ENCODE measurements at places on chromosomes 13 and 19.

DNA sequence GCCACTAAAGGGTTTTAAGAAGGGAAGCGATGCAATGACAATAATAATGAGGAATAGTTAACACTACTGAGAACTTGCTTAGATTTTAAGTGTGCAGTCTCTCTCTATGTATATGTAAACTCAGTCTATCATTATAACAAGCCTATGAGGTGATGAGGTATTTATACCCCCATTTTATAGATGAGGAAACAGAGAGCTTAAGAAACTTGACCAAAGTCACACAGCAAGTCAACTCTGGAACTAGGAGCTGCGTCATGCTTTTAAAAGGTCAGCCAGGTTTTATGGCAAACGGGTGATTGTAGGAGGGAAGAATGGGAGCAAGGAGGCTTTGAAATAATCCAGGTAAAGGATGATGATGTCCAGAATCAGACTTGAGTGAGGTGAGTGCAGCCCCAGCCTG, 103.4 kb downstream of the TM9SF2 start:
- no peak for DNase-seq

GRCh38 chr19:35549879-35550523, 4.6 kb downstream of the TMEM147 start:
- no peak for DNase-seq

DNA sequence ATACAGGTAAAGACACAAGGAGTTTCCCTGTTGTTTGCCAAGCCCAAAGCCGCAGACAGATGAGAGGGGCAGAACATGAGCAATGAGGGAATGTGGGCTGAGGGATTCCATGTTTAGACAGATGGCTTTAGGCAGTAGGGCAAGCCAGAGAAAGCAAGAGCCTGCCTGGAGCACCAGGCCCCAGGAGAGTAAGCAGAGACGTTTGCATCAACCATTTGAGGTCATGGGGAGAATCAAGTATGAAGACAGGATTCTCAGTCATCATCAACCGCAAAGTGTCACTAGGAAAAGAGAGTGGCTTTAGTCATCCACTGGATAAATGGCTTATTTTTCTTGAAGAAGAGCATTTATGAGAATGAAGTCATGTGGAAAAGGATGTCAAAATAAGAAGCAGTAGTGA, 184.7 kb downstream of the COG6 start:
- DNase-seq: no peak

DNA sequence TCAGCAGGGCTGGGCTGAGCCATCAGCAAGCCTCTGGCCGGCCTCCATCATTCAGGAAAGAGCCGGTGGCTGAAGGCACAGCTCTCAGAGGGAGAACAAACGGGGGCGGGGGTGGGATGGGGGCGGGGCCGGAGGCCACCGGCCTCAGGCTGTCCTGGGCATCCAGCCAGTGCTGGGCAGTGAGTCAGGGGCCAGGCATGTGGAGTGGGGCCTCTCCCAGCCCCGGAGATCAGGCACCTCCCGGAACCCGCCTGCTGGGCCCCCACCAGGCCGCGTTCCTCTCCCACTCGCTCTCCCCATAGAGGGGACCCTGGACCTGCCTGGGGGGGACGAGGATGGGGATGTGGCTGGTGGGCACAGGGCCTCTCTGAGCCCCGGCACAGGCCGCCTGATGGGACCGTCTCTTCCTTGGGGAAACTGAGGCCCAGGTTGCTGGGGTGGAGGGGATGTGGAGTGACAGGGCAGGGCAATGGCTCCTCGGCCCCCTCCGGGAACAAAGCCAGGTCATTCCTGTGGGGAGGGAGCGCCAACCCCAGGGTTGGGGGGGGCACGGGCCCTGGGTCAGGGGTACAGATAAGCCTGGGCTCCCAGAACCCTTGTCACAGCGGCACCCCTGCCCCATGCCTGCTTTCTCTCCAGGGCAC, 12.9 kb downstream of the SPC24 start:
- DNase-seq: no peak

- no peak for DNase-seq
These were observed 84.8 kb downstream of the SLC25A15 start for GRCh38 chr13:40874138-40874779.

- no peak for DNase-seq
These were observed 32.7 kb downstream of the KDM4B start for GRCh38 chr19:5001615-5002014.

GRCh38 chr13:51682686-51683085, 98.4 kb downstream of the WDFY2 start:
- no peak for DNase-seq

GRCh38 chr19:19452243-19453124, 47.0 kb downstream of the GATAD2A start:
- DNase-seq: no peak

- no peak for DNase-seq
These were observed 5.1 kb upstream of the DNM2 start for GRCh38 chr19:10712754-10713153.

GRCh38 chr13:42388326-42388725, 116.4 kb downstream of the AKAP11 start:
- no peak for DNase-seq
